ENCODE measurements at places on chromosomes 6 and 20. TPM values are rescaled to one million over a fixed set of nuclear protein-coding genes. Genes with fewer than 3 reads are reported as not detected.

GNAS-AS1 gene
- total RNA-seq: 0.68 TPM

C20orf141 gene
- not detected for total RNA-seq

SULF2 gene
- 1.4 TPM for total RNA-seq

DEFB124 gene
- total RNA-seq: not detected

SLC17A5 gene
- total RNA-seq: 5.6 TPM

SMLR1 gene
- total RNA-seq: not detected

RAB32 gene
- total RNA-seq: not detected

DLK2 gene
- total RNA-seq: 1.9 TPM

- no peak for DNase-seq
Observed at GRCh38 chr6:112360498-112360897, 13.4 kb downstream of the RFPL4B start.

DNA sequence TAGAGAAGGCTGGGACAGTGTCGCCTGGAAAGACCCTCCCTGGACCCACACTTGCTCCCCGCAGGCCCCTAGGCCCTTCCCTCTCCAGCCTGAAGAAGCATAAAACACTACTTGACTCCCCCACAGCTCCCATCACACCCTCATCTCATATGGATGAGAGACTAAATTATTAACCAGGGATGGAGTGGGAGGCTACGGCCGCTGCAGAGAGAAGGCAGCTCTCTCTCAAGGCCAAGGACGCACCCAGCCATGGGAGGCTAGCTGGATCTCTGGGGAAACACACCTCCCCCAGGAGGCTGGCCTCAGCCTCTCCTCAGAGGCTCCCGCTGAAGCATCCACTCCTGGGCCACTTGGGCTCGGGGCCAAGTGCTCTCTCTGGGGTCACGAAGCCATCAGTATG is 102.5 kb downstream of the GRM4 start:
- DNase-seq: no peak

GRCh38 chr6:151325075-151326050 is 66.0 kb downstream of the ZBTB2 start:
- no peak for DNase-seq

DNA sequence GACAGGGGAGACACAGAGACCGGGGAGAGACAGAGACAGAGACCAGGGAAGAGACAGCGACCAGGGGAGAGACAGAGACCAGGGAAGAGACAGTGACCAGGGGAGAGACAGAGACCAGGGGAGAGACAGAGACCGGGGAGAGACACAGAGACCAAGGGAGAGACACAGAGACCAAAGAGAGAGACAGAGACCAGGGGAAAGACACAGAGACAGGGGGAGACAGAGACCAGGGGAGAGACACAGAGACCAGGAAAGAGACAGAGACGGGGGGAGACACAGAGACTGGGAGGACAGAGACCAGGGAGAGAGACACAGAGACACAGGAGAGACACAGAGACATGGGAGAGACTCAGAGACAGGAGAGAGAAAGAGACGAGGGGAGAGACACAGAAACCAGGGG is 43.9 kb downstream of the YTHDF1 start:
- DNase-seq: no peak

DNA sequence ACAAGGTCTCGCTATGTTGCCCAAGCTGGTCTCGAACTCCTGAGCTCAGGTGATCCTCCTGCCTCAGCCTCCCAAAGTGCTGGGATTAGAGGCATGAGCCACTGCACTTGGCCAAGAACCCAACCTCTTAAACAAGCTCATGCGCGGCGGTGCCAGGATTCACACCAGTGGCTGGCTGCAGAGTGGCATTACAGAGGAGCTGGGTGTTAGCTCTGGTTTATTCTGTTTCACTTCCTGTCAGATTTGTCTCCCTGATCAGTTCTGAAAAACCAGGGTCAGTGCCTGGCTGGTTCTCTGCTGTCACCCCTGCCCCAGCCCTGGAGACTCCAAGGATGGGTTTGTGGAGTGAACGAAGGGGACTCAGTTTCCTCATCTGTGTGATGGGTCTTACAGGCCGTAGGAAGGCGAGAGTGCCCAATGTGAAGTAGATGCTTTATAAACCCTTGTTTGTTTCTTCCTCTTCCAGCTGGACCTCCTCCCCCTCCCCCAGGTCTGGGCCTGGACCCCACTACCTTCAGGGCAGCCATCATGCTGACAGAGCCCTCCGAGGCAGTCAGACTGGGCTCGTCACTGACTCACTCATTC is 63.4 kb downstream of the UBE2V1 start:
- DNase-seq: no peak

GRCh38 chr6:7237653-7238188 is 75.3 kb downstream of the SSR1 start:
- DNase-seq: no peak

- no peak for DNase-seq
Observed at GRCh38 chr20:25047766-25048165, 10.2 kb downstream of the ACSS1 start.

DNA sequence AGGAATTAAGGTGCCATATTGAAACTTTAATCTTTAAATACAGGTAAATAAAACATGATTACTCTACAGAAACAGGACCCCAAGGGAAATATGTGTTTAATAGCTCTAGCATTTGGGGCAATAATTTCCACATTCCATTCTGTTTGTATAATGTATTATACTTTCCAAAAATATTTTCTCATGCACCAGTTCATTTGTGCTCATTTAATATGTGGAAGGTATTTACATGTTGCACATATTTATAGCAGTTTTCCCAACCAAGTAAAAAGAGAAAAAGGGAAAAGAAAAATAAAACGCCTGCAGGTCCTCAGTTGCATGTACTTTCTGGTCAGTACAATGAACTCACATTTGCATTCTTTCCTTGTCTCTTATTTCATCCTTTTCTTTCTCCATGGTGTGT is 129.5 kb upstream of the SULF2 start:
- no peak for DNase-seq

DNA sequence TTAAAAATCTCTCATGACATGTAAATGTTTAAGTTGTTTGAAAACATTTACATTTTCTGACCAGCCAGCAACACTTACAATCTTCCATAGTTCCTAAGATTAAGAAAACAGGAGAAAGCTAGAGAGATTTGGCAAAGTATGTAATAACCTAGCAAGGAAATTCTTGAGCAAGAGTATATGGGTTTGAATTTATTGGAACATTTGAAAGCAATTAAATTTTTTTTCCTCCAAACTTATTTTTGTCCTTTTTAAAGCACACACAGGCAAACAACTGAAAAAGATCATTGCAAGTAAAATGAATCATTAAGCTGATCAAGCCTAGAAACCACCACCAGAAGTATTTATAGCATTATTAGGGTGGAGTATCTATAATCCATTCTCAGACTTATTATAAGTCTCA is 20.1 kb upstream of the ZNF217 start:
- no peak for DNase-seq

GRCh38 chr6:35711731-35712130 is 23.0 kb upstream of the FKBP5 start:
- no peak for DNase-seq

DNA sequence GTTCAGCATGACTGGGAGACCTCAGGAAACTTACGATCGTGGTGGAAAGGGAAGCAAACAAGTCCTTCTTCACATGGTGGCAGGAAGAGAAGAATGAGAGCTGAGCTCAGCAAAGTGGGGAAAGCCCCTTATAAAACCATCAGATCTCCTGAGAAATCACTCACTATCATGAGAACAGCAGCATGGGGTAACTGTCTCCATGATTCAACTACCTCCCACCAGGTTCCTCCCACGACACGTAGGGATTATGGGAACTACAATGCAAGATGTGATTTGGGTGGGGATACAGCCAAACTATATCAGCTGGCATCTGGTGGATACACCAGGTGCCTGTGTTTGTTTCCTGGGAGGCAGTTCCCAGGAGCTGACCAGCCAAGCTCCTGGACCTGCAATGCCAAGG is 4.9 kb downstream of the DDO start:
- DNase-seq: no peak

DNA sequence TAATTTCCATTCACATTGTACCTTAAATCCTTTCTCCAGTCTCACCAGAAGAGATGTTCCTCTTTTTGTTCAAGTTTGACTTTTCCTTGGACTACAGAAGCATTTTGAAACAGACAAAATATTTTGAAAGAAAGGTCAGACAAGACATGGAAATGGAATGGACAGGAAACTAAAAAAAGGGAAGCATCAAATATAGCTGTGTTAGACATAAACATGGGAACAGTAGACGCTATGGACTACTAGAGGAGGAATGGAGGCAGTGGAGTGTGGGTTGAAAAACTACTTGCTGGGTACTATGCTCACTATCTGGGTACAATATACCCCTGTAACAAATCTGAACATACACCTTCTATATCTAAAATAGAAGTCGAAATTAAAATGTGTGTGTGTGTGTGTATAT is 4.1 kb upstream of the FAM135A start:
- no peak for DNase-seq

GRCh38 chr20:50193836-50194421 is 3.3 kb downstream of the CEBPB start:
- DNase-seq: no peak

- DNase-seq: no peak
Observed at GRCh38 chr20:4007383-4008025, 7.9 kb downstream of the RNF24 start.

GRCh38 chr6:70507161-70507560 is 59.6 kb upstream of the SDHAF4 start:
- no peak for DNase-seq

DNA sequence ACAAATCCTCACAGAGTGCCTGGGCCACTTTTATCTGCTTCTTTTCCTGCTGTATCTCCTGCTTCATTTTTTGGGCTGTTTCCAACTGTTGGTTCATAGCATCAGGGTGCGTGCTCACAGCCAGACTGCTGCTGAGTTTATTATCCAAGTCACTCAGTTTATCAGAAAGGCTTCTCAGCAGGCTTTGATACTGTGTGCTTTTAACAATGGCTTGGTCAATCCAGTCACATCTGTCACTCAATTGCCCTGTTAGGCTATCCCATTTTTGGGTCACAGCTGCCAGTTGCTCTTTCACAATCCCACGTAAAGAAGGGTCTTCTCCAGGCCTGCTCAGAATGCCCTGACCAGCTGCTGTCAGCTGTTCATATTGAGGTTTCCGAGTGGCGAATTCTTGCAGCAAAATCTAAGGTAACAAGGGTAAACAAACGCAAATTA is 87.2 kb downstream of the DST start:
- DNase-seq: no peak

- no peak for DNase-seq
Observed at GRCh38 chr6:148999929-149000468, 253.2 kb downstream of the UST start.

DNA sequence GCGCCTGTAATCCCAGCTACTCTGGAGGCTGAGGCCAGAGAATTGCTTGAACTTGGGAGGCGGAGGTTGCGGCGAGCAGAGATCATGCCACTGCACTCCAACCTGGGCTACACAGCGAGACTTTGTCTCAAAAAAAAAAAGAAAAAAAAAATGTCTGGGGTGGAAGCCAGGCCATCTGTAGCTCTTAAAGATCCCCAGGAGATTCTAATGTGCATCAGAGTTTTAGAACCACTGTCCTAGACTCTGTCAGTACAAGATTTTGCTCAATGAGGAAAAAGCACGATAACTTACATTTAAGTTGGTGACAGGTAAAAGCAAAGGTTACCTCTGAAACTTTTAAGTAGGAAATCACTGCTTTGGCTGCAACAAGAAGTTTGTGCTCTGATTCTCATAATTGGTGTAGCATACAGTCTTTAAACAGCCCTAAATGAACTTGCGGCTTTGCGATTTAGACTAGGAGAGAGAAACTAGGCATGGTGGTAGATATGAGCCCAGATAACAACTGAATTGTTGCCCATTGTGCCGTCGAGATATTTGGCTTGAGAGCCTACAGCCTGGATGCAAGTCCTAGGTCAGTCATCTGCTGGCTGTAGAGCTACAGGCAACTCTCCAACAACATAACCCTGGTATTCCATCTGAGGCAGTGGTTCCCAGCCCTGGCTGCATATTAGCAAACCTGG is 67.2 kb downstream of the BACH2 start:
- no peak for DNase-seq

DNA sequence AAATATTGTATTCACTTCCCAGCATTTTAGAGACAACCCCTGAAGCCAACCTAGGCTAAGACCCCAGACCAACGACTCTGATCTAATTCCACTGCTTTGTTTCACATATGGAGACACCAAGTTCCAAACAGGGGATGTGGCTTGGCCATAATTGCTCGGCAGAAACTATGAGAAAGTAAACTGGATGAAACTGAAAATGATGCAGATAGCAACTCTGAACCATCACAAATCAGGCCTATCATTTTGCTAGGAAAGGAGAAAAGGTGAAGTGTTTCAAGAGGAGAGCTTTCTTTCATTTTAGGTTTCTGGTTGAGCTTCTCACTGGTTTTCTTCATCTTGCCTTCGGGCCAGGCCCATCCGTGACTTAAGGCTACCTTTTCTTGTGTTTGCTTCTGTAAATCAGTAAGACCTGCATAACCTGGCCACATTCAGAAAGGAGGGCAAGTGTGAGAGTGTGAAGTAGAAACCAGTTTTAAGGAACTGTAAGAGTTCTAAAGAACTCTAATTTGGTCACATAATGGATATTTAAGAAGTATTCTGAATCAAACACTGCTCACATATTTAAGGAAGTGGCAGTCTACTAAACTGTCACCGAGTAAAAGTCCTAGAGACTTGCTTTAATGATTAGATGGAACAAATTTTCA is 105.8 kb downstream of the BACH2 start:
- no peak for DNase-seq

DNA sequence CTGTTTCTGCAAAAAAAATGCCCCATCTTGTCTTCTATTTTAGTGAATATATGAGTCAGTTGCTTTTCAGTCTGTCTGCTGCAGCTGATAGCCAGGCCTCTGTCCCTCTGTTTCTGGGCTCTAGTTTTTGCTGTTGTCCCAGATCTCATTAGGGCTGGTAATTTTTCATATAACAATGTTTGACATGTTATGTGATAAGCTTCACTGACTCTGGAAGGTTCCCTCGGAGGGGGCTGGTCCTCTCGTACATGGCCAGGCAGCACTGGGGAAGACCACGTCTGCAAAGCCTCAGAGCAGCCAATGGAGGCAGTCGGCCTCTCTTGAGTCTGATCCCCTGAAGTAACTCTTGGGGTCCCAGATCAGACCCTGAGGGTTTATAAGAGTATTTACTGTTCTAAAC is 223.8 kb downstream of the THBS2 start:
- DNase-seq: no peak

DNA sequence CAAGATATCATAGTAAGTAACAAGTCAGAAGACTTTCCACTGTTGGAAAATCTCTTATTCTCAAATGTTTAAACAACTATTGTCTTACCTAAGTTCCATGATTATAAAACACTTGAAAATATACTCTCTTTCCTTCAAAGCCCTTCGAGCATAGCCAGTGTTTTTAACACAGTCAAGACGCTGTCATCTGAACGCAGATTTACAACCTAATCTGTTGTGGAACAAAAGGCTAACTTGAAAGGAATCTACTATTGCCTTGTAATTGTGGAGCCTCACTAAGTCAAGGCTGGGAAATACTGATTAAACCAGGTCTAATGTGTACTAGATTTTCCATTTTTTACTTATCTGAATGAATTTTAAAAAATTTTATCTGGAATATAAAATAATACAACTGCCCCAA is 205.8 kb downstream of the TRDN start:
- no peak for DNase-seq

Measured in CD8-positive, alpha-beta memory T cell (primary cell).